ENCODE measurements at places on chromosomes 1 and 21.

DNA sequence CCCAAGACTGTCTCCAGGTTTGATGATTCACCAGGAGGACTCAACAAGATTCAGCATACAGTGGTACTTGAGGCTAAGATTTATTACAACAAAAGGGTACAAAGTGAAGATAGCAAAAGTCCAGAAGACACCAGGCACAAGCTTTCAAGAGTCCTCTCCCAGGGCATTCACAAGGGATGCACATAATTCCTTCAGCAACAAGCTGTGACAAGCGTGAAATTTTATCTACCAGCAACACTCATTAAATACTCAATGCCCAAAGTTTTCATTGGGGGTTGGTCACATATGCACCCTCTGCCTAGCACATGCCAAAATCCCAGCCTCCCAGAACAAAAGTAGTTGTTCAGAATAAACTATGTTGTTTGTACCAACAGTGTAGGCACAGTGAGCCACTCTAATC is 62.3 kb downstream of the PRKACB start:
- no peak for DNase-seq

GRCh38 chr1:27572019-27572678 is 31.8 kb downstream of the AHDC1 start:
- no peak for DNase-seq

GRCh38 chr1:21914880-21915640 is 22.1 kb downstream of the HSPG2 start:
- DNase-seq = no peak

- no peak for DNase-seq
Observed at GRCh38 chr1:229947968-229948367, 119.1 kb upstream of the GALNT2 start.

DNA sequence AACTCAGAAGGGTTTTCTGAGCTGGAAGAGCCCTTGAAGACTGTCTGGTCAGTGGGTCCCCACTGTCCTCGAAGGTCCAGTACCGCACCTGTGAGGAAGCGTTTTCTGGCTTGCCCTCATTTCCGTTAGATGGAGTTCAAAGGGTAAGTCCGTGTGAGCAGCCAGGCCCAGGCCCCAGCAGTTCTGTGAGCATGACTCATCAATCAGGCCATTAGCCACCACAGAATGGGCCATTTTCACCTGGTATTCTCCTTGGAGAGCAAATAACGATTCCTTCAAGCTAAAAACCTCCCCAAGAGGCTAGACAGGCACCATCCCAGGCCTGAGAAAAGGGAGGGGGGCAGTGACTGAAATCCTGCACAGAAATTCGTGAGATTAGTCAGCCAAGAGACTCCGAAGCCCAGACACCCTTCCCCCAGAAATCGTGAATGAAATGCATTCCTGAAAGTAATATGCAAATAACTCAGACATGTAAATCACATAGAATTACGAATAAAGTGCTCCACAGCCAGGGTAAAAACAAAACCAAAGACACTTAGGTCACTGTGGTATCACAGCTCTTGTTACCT is 66.0 kb downstream of the BCAR3 start:
- DNase-seq = no peak

DNA sequence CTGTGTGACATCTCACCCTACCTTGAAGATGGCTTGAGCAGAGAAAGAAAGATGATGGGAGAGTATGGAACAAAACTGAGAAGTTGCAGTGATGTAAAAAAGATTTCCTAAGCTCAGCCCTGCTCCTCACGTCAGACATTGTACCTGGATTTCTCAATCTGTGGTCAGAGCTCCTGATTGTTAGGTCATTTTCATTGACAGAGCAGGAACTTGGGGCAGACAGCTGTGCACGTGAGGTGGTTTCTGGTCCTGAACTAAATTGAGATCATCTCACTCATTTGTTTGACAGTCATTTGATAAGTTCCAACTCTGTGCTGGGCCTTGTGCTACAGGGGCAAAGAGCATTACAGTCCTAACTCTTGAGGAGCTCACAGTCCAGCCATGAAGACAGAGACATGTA is 10.2 kb downstream of the TRAF3IP3 start:
- no peak for DNase-seq

GRCh38 chr1:88700425-88701013 is 16.4 kb downstream of the PKN2 start:
- no peak for DNase-seq

- DNase-seq = no peak
Observed at GRCh38 chr1:85838238-85838637, 130.0 kb upstream of the ZNHIT6 start.

DNA sequence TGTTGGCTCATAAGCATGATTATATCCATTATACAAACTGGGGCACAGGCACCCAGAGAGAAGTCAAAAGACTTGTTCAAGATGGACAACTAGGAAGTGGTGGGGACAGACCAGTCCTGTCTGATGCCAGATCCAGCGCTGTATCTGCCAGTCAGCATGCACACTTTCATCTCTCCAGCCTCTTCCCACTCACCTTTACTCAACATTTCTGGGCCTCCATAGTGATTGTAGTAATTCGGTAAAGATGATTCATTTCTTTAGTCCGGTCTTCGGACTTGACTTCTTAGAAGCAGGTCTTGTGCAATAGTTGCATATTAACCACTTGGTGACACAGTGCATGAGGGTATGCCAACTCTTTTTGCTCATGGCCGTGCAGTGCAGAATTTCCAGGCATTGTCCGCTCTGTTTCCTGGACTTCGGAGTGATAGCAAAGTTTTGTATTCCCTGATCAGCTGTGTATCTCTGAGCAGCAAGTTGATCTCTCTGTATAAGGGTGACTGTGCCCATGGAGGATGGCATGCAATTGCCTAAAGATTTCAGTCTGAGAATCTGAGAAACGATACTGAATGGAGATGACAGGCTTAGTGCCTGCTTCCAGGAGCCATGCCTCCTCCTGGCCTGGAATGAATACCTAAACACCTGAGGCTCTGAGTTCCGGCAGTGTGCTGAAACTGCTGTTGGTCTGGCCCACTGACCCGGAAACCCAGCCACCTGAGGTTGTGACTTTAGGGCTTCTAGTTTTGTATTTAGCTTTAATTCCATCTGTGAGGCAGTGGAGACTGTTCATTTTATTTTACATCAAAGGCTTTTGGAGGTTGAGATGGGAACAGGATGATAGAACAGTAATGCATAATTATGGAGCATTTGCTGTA is 39.0 kb downstream of the GALNT2 start:
- DNase-seq = no peak

All from NCI-H774 (cell line).